ENCODE measurements at places on chromosomes 3 and 15. TPM values are rescaled to one million over a fixed set of nuclear protein-coding genes. Genes with fewer than 3 reads are reported as not detected.
A peak's percentile ranks its signal among the peaks of the same experiment; 100 is the strongest.

GRCh38 chr3:134368751-134369105 lies 5.5 kb downstream of the AMOTL2 start:
- DNase-seq: no peak

GRCh38 chr3:49807431-49808114 lies 4.5 kb downstream of the INKA1 start:
- DNase-seq: no peak

GRCh38 chr15:89613031-89613430 lies 37.8 kb downstream of the TICRR start:
- no peak for DNase-seq

DNA sequence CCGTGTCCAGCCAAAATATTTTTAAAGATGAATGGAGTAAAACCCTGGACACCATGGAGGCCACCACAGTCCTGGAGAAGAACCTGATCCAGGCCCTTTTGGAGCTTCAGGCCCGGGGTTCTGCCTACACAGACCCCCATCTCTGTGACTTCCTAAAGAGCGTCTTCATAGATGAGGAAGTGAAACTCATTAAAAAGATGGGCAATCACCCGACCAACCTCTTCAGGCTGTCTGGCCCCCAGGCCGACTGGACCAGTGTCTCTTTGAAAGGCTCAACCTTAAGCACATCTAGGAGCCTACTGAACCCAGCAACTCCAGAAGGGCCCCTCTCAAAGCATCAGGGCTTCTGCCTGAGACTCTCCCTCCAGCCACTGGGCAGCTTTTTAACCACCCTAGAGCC lies 107.9 kb upstream of the FAM174B start:
- peak; percentile 17 for DNase-seq

- no peak for DNase-seq
These were observed 12.6 kb upstream of the COL8A1 start for GRCh38 chr3:99625643-99626416.

The IMPG2 gene
- total RNA-seq: 0.26 TPM

DNA sequence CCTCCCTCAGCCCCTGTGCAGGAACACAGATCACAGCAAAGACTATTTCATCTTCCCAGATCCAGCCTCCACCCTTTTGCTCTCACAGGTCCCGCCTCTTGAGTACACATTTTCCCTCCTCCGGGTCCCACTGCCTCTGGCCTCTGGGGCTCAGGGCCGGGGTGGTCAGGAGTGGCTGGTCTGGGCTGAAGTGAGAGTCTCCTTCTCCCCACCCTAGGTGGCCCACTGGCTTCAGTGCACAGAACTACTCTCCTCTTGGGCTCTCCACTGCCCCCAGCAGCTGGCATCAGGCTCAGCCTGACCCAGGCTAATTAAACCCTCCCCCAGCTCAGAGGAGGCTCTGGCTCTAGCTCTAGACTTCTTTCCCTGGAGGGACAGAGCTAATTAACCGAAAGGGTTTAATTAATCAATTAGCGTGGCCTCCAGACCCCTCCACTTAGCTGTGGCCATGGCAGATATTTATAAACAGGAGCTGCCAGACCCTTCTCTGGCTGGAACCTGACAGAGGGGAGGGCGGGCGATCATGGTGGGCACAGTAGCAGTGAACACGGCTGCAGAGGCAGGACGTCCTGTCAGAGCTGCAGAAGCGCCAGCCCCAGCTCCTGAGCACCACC lies 15.1 kb downstream of the DUSP7 start:
- no peak for DNase-seq

The FXR1 gene
- 108 TPM for total RNA-seq

GRCh38 chr3:78867409-78868372 lies 900.1 kb downstream of the ROBO1 start:
- DNase-seq: no peak

DNA sequence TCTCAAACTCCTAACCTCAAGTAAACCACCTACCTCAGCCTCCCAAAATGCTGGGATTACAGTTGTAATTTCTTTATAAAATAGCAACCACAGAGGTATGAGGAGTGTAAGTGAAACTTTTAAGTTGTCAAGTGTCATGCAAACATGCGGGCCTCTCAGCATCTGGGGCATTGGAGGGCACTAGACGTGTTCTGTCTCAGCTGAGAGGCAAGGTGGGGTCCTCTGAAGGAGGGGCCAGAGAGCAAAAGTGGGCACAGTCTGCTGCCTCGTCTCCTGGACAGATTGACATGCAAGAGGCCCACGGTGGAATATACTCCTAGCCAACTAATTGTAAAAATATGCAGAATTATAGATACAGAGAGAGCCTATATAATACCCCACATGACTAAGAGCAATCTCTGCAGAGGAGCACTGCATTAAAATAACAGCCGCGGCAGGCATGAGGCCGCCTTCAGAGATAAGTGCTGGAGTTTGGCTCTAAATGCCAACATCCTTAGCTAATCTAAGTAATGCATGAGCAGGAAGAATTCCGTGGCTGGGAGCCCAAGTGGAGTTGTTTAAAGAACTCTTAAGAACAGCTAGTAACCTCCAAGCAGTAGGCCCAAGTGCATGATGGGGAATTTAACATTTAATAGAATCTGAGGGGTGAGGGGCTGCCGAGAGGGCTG lies 87.8 kb upstream of the RNU6-1 start:
- DNase-seq: no peak

The PLXNA1 gene
- 48.8 TPM for total RNA-seq

The IVD gene
- 104 TPM for total RNA-seq

The TM6SF1 gene
- 22.9 TPM for total RNA-seq

The TUSC7 gene
- not detected for total RNA-seq

DNA sequence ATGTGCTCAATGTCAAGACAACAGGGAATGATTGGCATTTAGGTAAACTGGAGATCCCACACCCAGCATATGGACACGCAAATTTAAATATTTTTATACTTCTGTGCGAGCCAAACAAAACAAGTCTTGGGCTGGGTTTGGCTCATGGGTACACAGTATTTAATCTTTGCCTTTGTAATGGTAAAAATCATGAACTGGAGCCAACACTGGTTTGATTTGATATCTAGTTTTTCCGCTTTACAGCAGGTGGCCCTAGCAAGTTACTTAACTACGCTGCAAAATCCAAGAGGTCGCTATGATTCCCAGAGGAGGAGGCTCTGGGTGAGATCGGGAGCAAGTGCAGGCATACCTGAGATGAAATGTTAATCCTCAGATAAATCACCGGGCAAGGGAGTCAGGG lies 207.9 kb upstream of the SATB1 start:
- DNase-seq: no peak

The GOLGA6D gene
- total RNA-seq: not detected

DNA sequence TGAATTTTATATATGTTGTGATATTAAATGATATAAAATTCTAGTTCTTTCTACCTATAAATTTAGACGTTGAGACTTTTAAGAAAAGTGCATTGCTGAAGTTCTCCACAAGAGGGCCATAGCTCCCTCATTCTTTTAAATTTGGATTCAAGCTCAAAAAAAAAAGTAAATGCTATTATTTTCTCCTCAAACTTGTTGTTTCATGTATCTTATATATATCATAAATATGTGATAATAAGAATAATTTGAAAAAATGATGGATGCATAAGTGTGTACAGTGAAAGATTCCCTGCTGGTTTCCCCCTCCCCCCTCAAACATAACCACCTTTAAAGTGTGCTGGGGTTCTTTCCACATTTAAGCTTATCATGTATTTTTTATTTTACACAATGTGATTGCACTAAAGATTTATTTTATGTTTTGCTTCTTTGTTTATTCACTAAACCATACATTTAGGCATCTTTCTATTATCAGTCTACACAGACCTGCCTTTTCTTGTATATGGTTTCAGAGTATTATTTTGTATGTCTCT lies 769.4 kb upstream of the GOLIM4 start:
- no peak for DNase-seq

Measured in left lung (tissue), 14 donors.